ENCODE measurements at places on chromosomes 3 and 15.

DNA sequence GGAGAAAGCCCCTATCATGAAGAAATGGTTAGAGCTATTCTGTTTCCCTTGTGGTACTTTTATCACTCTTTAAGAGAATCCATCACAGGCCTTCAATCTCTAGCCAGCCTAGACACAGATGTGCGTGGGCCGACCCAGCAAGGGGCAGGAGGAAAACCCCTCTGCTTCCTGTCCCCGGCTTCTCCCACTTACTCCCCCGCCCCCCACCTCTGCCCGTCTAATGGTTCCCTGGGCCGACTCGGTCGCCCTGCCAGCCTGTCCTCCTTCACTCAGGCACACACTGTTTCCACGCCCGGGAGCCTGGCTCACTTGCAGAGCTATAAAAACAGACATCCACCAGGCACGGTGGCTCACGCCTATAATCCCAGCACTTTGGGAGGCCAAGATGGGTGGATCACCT, 58.3 kb upstream of the TFRC start:
- no peak for DNase-seq

DNA sequence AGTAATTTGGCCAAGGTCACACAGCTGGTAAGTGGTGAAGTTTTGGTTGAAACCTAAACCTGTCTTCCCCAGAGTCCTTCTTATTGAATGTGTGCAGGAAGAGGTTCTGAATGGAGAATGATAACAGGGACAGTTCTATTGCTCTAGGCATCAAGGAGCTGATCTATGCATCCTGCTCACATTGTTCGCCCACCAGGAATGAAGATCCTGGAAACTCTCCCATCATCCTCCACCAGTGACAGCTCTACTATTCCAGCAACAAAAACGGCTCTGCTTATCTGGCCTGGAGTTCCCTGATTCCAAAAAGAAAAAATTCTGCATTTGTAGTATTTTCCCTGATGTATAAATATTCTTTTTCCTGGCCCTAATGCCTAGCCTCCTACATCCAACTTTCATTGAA, 16.4 kb upstream of the TNFAIP8L3 start:
- DNase-seq, result no peak

- no peak for DNase-seq
These were observed 39.9 kb upstream of the PRTG start for GRCh38 chr15:55782901-55783300.

- no peak for DNase-seq
These were observed 55.9 kb upstream of the LIMD1 start for GRCh38 chr3:45538641-45538986.

DNA sequence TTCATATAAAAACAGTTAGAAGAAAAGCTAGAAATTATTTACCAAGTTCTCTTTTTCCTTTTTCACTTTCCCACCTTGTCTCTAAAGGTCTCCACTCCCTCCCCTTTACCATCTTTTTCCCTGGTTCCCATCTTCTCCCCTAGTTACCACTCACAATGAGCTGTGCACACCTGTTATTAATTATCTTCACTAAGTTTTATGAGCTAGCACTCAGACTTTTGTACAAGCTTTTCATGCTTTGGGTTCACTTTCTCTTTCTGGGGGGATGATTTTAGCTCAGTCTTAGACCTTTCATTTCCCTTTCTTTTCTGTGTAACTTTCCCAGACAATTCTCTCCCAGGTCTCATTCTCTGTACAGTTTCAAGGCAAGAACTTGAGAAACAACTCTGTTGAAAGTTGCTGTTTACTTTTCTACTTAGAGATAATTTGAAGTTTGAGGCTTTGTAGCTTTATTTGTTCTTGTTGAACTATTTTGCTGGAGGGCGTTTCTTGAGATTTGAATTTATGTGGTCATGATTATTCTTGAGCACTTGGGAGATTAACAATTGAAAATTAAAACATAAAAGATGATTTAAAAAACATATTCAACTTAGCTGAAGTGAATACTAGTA, 24.0 kb upstream of the AADAC start:
- DNase-seq, result no peak

All from activated T-helper 1 cell treated with anti-CD3 and anti-CD28 coated beads, Interleukin-2, amount 50 U/mL, for 16 hours (primary cell).